ENCODE measurements at places on chromosomes 1 and 21. TPM values are rescaled to one million over a fixed set of nuclear protein-coding genes. Genes with fewer than 3 reads are reported as not detected.

KCNJ6 gene
- total RNA-seq: 0.82 TPM

CFAP45 gene
- 0.10 TPM for total RNA-seq

ADGRB2 gene
- 7.9 TPM for total RNA-seq

LEFTY2 gene
- 2.6 TPM for total RNA-seq

- DNase-seq: no peak
These were observed 189.0 kb upstream of the RGS18 start for GRCh38 chr1:191969290-191969689.

DNA sequence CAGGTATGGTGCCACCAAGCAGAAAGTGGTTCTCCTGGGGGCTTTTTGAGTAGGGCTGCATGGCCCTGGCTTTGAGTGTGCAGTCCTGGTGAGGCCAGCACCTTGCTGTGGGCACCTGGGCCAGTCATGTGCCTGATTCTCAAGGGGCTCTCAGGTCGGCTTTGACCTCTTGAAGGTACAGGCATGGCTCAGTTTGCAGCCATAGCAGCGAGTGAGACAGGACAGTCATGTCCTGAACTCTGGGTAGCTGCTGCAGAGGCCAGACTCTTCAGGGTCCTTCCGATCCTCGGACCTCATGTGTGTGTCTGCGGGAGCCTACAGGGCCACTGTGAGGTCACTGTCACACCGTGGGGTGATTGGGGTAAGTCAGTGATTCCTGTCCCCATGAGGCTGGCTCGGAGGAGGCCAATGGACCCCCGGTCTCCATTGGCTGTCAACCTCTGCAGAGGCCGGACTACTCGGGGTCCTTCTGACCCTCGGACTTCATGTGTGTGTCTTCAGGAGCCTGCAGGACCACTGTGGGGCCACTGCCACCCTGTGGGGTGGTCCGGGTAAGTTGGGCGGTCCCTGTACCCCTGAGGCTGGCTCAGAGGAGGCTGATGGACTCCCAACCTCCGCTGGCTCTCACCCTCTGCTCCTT is 95.2 kb upstream of the C1orf174 start:
- DNase-seq: no peak

DNA sequence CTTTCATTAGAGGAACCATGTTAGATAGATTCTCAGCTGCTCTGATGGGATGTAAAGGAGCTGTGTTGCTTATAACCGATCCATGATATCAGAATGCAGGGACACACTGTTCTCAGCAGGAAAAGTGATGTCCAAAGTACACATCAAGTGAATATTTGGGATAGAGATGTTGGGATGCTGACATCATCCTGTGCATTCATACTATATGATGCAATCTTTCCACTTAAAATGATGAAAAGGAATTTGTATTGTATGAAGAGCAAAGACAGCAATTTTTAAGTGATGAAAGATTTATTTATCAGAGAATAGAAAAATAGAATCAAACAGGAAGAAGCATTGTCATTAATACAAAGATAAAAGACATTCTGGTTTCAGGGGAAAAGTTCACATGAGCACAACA is 110.1 kb downstream of the ERG start:
- no peak for DNase-seq

DNA sequence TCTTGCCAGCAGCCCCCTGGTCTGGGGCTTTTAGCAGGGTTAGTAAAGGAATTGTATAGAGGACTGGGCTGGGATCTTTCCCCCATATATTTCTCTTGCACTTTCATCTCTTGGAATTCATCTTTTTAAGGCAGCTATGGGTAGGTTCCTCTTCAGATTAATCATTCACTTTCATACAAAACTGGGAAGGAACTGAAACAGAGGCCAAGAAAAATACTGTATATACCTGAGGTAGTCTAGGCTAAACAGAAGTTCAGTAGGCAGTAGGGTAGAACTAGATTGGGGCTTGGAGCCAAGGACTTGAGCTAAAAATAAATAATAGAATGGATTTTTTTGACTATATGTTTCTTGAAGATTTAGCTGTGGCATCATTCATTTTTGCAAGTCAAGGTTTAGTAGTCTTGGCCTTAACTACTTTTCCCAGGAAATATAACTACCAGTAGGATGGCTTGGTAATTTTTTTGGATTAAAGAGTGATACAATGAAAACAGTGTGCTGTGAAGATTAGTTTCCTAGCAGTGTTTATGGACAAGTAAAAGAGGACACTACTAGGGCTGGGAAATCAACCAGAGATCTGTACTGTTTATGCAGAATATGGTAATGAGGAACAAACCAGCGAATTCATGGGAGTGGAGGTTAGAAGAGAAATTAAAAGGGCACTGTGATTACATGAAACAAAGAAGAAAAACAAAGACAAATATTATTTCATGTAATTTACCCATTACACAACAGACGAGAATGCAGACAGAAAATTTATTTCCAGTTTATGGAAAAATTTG is 50.9 kb upstream of the PTGS2 start:
- no peak for DNase-seq

DNA sequence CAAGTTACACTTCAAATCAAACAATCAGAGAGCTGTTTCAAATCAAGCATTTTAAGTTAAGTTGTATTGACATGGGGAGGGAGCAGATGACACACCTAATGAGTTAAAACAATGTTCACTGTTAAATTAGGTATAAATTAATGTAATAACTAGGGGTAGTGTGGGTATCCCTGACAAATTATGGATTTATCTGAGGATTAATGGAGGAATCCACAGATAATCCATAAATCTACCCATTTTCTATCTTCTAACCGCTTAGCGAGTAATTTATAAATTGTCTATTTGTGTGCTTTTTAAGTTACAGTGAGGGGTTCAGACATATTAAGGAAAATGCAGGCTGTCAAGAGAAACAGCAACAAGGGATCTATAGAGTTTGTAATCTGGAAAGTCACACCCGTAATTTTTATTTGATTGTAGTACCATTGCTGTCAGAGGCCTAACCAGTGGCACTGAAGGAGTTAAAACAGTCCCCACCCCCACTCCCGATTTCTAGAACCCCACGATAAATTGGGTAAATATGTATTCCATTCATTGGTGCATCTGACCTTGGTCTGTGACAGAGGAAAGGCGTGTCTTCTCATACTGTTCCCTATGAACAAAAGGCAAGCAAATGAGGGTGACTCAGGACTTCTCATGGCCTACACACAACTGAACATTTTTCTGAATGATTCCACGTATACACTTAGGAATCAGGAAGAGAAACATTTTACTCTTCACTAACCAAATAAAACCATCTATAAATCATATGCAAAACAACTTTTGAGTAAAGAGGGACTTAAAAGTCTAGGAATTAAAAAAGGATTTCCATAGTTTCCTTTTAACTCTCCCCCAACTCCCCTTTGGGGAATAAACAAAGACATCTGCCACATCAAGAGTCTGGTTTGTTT is 7.4 kb downstream of the IRF2BP2 start:
- DNase-seq: peak; percentile 82

GRCh38 chr1:155304558-155305063 is 3.4 kb upstream of the PKLR start:
- DNase-seq: no peak

DNA sequence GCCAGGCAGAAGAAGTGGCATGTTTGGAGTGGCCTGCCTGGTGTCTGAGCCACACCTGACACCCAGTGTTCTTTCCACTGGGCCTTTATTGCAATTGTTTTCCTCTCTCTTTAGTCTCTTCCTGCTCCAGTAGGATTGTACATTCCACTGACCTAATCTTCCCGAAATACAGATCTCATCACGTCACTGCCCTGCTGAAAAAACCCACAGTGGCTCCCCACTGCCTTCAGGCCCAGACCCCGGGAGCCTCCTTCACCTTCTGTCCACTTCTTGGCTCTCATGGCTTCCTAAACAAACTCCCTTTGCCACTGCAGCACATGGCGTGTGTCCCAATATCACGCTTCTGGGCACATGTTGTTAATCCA is 25.3 kb upstream of the ATP5PO start:
- DNase-seq: no peak

- DNase-seq: peak; percentile 78
These were observed at the start of gene GPR153 for GRCh38 chr1:6260961-6261614. Gene GPR153 (minus strand): TSS chr1:6261098. CDS start chr1:6254905, 6,193 bp downstream.

DNA sequence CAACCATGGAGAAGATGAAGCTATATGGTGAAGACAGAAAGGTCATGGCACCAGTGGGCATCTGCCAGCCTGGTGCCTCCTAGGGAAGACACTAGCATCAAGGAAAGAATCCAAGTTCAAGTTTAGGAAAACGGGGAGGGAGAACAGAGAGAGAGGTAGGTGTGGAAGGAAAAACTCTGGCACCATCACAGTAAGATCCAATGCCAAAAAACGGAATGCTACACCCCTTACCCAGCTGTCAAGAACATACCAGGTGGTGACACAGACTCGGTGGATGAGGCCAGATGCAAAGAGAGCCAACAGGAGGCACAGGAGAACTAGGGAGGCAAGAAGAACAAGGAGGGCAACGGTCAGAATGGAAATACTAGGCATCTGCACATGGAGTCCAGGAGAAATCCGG is 3.6 kb downstream of the KRTCAP2 start:
- DNase-seq: no peak

DNA sequence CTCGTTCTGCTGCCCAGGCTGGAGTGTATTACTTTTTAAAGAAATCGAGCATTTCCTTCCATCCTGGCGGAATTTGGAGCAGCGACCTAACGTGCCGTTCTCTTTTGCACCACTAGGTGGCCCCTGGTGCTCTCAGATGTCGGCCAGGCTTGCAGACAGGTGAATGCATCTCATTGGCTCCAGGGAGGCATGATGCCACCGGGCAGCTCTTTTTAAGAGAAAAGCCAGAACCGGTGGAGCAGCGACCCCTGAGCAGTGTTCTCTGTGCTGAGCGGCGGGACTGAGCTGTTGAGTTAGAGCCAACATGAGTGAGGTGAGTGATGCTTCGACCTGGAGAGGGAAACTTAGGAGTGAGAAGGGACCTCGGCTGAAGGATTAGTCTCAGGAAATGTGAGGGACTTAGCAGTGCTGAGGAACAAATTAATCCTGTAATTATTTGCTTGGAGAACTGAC is at the start of gene PCP4:
Gene PCP4, plus strand, starts transcription at position 241 of the 453 bp plus-strand sequence. Its CDS starts 64 bp downstream, at position 305.
- peak; percentile 80 for DNase-seq

GRCh38 chr1:67214420-67215174 is 48.3 kb downstream of the IL23R start:
- DNase-seq: peak; percentile 43

GRCh38 chr1:115227346-115228082 is 110.5 kb downstream of the NGF start:
- DNase-seq: no peak

GRCh38 chr1:183983371-183984105 is 54.0 kb downstream of the COLGALT2 start:
- DNase-seq: peak; percentile 54
